ENCODE measurements at places on chromosomes 4 and X. TPM values are rescaled to one million over a fixed set of nuclear protein-coding genes. Genes with fewer than 3 reads are reported as not detected.

The MUC7 gene
- not detected for total RNA-seq

The CFAP99 gene
- total RNA-seq = not detected

The GPR119 gene
- not detected for total RNA-seq

The FABP2 gene
- total RNA-seq = 0.57 TPM

The IL2 gene
- not detected for total RNA-seq

The PYURF gene
- total RNA-seq = 50.8 TPM

The STK32B gene
- total RNA-seq = 0.22 TPM

The PABPC5 gene
- total RNA-seq = 0.67 TPM

- DNase-seq = no peak
These were observed 132.9 kb upstream of the IGFBP7 start for GRCh38 chr4:57243076-57243475.

DNA sequence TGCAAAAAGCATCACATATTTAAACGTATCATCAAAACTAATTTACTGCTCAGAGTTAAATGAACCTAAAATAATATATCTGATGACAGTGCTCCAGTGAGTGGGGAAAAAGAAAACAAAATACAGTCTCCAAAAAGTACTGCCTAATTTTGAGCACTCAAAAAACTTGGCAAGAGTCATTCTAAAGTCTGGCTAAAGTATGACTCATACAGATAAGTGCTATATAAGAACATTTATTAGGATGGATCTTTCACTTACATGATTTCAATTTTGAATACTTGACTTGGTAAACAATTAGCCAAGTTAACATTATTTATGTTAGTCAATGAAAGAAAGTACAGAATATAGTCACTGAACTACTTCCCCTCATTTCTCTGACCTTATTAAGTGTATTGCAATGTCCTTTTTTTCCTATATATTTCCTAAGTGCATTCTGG, 27.2 kb downstream of the FBXO8 start:
- no peak for DNase-seq

- no peak for DNase-seq
These were observed 154.4 kb downstream of the AMMECR1 start for GRCh38 chrX:110163488-110163887.

DNA sequence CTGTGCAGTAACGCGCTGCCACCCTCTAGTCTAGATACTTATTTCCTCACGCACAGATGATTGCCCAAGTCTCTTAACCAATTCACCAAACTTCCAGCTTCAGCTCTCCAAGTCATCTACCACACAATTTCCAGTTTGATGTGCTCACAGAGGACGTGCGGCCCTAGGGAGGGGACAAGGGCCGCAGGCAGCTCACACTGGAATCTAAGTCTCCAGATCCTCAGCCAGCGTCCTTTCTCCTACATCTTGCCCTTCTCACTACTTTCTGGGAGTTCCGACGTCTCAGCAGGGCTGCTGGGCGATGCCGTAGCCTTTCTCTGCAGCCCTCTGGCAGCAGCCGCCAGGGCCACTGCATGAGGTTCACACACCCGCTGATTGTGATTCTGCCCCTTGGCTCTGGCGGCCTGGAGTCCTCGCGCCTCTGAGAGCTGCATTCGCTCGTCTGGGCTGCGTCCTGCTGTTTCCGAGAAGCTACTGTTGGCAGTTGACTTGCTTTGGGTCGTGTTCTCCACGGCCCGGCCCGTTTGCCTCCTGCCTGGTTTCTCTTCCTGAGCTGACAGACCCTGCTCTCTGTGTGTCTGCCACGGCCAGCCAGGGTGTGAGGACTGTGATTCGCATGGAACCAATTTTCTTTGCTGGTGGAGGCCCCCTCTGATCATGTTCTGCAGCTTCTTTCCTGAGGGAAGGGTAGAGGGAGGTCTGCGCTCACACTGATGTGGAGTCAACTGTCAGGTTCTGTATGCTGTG, 14.1 kb upstream of the TMEM131L start:
- no peak for DNase-seq

DNA sequence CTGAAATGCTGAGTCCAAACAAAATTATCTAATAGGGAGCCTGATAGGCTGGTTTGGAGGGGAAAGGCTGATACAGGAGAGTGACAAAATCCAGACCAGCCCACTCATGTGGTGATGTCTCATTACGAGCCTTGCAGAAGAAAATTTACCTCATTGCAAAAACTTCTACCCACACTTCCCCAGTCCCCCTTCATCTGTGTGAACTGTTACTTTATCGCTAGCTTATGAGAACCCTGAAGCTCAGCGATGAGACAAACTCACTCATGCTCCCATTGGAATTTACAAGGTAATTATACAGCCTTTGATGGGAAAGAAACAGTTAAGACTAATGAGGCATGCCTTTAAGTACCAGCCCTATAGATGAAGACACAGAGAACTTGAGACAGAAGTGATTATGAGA, 76.1 kb downstream of the ARHGAP6 start:
- no peak for DNase-seq

GRCh38 chr4:25927361-25928195, 13.6 kb downstream of the SMIM20 start:
- no peak for DNase-seq

GRCh38 chrX:64205441-64205734, at the start of gene AMER1:
Gene AMER1, minus strand, starts transcription at chrX:64205708. Its CDS starts 12,422 bp downstream, at chrX:64193286.
- no peak for DNase-seq

- DNase-seq = no peak
These were observed 744.6 kb upstream of the IGFBP7 start for GRCh38 chr4:57854748-57855147.

DNA sequence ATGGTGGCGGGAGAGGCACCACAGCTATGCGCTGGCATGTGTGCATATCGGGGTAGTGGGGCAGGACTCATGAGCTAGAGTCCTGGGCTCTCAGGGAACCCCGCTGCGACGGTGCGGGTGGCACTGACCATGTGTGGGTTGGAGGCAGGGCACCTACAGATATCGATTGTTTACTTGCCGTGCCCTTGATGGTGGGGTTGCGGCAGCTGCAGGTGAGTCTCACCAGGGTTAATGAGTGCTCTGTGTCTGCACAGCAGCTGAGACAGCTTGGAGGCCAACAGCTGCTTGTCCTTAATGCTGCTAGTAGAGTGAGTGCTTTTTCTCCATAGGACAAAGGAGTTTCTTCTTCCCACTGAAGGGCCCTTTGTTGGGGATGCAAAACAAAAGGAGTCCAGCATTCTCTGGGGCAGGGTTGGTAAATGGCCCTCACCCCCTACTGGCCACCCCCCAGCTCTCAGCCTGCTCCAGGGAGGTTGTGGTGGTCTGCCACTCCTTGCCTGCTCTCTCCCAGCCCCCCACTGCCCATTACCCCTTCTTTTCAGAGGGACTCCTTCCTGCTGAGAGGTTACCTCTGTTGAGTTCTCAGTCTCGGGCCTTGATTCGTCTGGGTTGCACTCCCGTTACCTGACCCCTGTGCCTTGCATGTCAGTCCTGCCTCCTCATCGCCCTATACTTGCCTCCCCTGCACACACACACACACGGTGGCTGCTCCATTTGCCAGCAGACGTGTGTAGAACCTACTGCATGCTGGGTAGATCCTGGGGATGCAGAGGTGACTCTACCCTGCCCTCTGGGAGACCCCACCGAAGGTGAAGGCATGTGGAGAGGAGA, 52.8 kb downstream of the TBC1D14 start:
- DNase-seq = no peak

GRCh38 chr4:135267148-135267865, 1065.7 kb upstream of the PABPC4L start:
- no peak for DNase-seq

DNA sequence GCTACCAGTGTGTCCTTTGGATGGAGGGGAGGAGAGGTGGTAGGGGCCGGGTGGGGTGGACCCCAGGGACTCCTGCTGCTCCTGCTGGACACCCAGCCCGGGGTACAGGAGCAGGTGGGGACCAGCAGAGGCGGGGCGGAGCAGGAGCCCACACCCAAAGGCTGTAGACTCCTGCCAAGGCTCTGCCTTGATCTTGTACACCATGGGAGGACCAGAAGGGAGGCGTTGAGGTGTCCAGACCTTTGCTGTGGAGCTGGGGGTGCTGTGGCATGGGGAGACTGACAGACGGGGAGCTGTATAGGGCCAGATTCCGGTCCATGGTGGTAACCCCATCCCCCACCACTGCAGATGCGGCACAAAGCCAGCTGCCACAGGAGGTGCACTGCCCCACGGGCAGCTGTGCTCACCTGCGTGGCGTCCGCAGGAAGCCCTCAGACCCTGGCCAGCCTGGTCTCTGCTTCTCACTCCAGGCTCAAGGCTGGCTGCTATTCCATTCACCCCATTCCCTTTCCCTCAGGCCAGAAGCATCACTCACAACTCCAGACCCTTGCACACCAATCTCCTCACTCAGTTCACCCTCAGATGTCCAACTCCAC, 5.0 kb upstream of the SLC26A1 start:
- DNase-seq = no peak

All from cardiac septum (tissue), 1 donor.